ENCODE measurements at places on chromosomes 1 and 21.

- DNase-seq, result no peak
- no peaks in the 10 kb centered on the region for H3K27me3 ChIP-seq
- no peak overlapping the region for H3K4me3 ChIP-seq
- H3K36me3 ChIP-seq, result no peaks in the 10 kb centered on the region
- H3K4me1 ChIP-seq, result no peaks in the 10 kb centered on the region
These were observed 19.5 kb upstream of the PUM1 start for GRCh38 chr1:31084782-31085569.

- H3K27me3 ChIP-seq, result no peaks in the 10 kb centered on the region
- peaks cover 60% of the 10 kb centered on the region for H3K4me1 ChIP-seq
- H3K27ac ChIP-seq, result peak overlapping the region; percentile 100
- H3K4me3 ChIP-seq, result peak overlapping the region; percentile 47
- H3K36me3 ChIP-seq, result no peaks in the 10 kb centered on the region
These were observed 61.1 kb downstream of the TOMM20 start for GRCh38 chr1:235067396-235068157.

DNA sequence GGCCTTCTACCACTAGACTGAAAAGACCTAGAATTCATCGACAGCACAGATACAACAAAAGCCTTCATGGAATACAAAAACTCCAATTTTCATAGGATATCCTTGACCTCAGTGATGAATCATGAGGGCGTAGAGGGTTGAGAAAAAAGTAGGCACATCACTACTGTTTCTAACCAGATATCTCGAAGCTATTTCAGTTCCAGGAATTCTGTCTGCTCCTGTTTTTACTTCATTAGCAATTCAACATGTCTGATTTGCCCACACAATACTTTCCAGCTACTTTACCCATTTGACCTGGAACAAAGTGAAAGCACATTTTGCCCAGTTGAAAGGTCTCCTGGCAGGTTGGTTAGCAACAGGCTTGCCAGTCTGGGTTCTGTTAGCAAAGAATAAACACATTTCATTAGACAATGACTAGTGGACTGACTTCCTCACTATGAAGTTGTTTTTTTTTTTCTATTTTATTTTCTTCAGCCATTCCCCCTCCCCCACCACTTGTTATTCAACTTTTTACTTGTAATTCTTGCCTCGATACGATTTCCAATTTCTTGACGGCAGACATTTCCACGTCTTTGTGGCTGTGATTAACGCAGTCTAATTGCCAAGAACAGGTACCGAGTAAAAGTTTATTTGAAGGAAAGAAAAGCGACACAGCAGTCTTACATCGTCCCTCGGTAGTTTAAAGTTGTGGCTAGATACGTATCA lies 4.0 kb upstream of the ZBTB18 start:
- 0 out of 2 replicates have a peak, but pooled peaks cover 6% of the 10 kb centered on the region for H3K27me3 ChIP-seq
- peaks cover 24% of the 10 kb centered on the region for H3K4me1 ChIP-seq
- peak; percentile 18 for DNase-seq
- no peaks in the 10 kb centered on the region for H3K36me3 ChIP-seq
- peak overlapping the region; percentile 62 for H3K27ac ChIP-seq

- H3K4me3 ChIP-seq, result no peak overlapping the region
- no peak overlapping the region for H3K27ac ChIP-seq
- H3K36me3 ChIP-seq, result no peaks in the 10 kb centered on the region
These were observed 2.3 kb upstream of the TIAM1 start for GRCh38 chr21:31346256-31346821.

DNA sequence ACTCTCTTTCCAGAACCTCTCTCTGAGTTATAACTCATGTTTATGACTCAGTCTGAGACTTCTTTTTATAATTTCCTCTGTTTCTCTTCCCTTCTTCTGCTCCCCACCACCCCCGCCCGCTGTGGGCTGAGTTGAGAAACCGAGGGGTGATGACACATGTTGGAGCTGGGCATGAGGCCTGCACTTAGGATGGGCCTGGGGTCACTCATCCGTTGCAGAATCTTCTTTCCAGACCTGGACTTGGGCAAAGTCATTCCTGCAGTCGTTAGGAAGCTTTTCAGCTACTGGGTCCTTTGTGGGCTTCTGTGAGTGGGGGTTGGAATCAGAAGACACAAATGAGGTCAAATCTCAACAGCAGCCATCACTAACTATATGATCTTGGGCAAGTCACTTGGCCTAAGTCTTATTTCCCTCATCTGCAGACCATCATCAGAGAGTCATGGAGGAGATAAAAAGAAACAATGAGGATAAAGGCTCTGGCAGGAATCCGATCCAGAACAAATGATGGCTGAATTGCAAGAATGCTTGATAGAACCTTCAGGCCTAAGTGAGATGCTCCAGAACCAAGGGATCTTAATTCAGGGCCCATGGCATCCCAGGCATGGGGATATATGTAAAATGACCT lies 53.4 kb downstream of the RPS6KA1 start:
- peak overlapping the region; percentile 71 for H3K27ac ChIP-seq
- DNase-seq, result peak; percentile 79
- peaks cover 23% of the 10 kb centered on the region for H3K4me1 ChIP-seq
- no peaks in the 10 kb centered on the region for H3K36me3 ChIP-seq
- no peaks in the 10 kb centered on the region for H3K27me3 ChIP-seq
- H3K4me3 ChIP-seq, result no peak overlapping the region

DNA sequence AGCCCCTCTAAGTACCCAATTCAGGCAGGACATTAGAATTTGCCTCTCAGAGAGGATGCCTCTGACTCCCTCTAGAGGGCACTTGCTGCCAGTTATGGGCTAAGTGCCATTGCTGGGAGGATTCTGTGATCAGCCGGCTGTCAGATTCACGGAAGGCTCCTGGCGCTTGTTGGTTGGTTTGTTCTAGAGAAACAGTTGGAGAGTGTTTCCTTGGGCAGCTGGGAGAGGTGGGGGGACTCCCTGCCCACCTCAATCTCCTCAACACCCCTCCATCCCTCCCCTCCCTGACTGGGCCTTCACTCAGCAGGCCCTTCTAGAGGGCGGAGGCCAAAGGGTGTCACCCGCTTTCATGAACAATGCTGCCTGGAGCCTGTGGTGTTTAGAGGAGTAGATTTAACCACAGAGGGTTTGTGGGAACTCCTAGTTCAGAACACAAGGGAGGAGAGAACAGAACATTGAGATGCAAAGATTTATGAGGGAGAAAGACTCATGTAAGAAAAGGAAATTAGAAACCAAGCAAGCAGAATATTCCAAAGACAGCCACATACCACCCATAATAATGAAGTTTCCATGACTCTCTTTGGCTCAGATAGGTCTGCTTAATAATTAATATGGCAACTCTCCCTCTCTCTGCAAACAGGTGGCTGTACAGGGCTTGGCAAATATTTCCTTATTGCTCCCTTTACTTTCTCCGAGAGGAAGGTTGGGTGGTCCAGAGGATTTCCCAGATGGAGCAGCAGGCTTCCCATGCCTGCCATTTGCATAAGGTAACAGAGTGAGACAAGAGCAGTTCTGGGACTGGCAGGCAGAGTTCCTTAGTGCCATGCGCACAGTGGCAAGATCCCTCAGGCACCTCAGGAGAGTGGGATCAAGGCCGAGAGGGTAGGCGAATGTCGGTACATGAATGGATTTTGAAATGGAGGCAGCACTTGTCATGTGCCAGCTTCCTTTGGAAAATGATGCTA lies 30.0 kb upstream of the ACP6 start:
- no peak overlapping the region for H3K27ac ChIP-seq
- H3K4me3 ChIP-seq, result no peak overlapping the region
- H3K27me3 ChIP-seq, result no peaks in the 10 kb centered on the region
- H3K4me1 ChIP-seq, result peaks cover 6% of the 10 kb centered on the region
- H3K36me3 ChIP-seq, result no peaks in the 10 kb centered on the region
- DNase-seq, result peak; percentile 87

GRCh38 chr21:41648591-41649031 lies 118.2 kb downstream of the RIPK4 start:
- H3K4me3 ChIP-seq, result no peak overlapping the region
- no peaks in the 10 kb centered on the region for H3K27me3 ChIP-seq
- H3K4me1 ChIP-seq, result peaks cover 51% of the 10 kb centered on the region

DNA sequence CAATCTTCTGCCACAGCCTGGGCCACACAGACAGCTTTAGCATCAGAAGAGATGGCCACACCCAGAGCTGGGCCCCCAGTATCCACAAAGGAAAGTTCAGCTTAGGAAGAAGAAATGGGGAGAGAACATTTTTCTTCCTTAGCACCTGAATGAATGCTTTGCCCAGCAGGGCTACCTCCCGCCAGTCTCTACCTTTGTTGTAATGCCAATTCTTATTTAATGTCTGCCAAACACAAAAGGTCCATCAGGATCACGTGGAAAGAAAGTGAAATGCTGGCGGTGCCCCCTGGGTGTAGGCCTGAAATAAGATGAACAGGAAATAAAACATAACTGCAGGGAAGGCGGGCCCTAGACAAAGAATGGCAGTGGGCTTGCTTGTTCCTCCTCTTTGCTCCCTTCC lies 125.6 kb downstream of the CACNA1E start:
- no peaks in the 10 kb centered on the region for H3K27me3 ChIP-seq
- H3K36me3 ChIP-seq, result no peaks in the 10 kb centered on the region
- DNase-seq, result no peak
- no peak overlapping the region for H3K27ac ChIP-seq

- no peak overlapping the region for H3K4me3 ChIP-seq
- no peaks in the 10 kb centered on the region for H3K36me3 ChIP-seq
- H3K27me3 ChIP-seq, result no peaks in the 10 kb centered on the region
- no peak overlapping the region for H3K27ac ChIP-seq
These were observed 81.8 kb downstream of the TMEM53 start for GRCh38 chr1:44592208-44593145.

- H3K27ac ChIP-seq, result no peak overlapping the region
- DNase-seq, result peak; percentile 38
- no peaks in the 10 kb centered on the region for H3K27me3 ChIP-seq
- H3K4me1 ChIP-seq, result peaks cover 10% of the 10 kb centered on the region
- H3K36me3 ChIP-seq, result no peaks in the 10 kb centered on the region
These were observed 133.3 kb upstream of the C1orf105 start for GRCh38 chr1:172287208-172287607.

DNA sequence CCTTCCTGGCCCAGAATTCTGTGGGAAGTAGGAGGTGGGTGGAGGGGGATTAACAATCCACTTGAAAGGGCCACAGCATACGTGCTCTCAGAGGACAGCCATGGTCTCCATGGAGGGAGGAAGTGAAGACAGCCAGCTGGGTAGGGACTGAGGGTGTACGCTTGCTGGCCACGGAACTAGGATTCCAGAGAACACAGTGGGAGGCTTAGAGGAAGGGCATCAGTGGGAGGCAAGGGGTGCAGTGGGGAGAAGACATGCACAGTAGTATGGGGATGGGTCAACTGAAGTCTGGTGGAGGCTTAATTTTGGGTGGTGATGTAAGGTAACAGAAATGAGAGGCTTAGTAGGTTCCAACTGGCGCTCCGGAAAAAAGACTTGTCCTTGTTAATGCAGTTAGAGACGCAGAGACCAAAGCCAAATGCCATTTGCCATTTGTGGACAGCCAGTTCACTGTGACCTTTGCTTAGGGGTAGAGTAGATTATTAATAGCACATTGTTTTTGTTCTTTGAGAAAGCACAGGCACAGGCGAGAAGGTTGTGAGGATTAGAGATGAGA lies 103.0 kb downstream of the ZSCAN20 start:
- DNase-seq, result no peak
- no peaks in the 10 kb centered on the region for H3K4me1 ChIP-seq
- peaks cover 82% of the 10 kb centered on the region for H3K27me3 ChIP-seq
- no peak overlapping the region for H3K4me3 ChIP-seq
- H3K36me3 ChIP-seq, result no peaks in the 10 kb centered on the region

DNA sequence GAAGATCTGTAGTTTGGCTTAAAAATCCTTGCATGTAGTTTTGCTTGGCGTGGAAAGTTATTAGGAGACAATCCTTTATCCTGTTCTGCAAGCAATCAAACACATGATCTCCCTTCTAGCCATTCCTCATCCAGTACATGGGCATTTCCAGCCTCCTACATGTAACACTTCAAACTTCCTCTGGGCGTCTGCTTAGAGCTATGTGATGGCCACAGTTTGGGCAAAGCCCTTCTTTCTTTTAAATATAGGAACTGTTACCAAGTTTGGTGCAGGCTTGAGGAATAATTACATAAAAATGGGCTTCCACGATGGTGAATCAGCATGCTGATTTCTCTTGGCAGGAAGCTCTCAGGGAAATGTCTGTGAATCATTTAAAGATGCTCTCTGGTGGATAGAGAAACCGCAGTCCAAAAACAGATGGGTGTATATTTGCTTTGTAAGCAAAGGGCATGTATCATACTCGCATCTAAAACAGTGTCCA lies 176.9 kb upstream of the FMN2 start:
- H3K4me3 ChIP-seq, result no peak overlapping the region
- H3K27me3 ChIP-seq, result no peaks in the 10 kb centered on the region
- peaks cover 44% of the 10 kb centered on the region for H3K4me1 ChIP-seq
- H3K27ac ChIP-seq, result peak overlapping the region; percentile 73
- no peaks in the 10 kb centered on the region for H3K36me3 ChIP-seq

GRCh38 chr1:107272321-107272720 lies 131.5 kb downstream of the NTNG1 start:
- no peaks in the 10 kb centered on the region for H3K4me1 ChIP-seq
- H3K27me3 ChIP-seq, result no peaks in the 10 kb centered on the region
- no peak for DNase-seq
- no peak overlapping the region for H3K4me3 ChIP-seq

DNA sequence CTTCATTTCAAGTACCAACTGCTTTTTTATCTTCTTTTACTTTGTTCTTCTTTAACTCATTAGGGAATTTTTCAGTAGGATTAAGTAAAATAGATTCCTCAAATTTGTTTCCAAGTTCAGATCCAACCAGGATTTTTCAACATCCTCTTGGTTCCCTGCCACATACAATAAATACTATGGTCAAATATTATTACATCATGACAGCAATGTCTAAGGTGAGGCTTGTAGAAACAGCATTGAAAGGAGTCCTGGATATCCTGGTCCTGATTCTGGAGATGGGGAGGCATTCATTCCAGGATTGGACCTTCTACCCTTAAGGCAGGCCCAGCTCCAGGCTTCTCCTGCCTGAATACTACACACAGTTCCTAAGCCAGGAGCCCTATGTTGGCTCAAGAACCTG lies 80.2 kb upstream of the F3 start:
- H3K36me3 ChIP-seq, result peaks cover 5% of the 10 kb centered on the region
- no peak overlapping the region for H3K4me3 ChIP-seq
- DNase-seq, result no peak

- peaks cover 28% of the 10 kb centered on the region for H3K36me3 ChIP-seq
- peak; percentile 64 for DNase-seq
- peaks cover 9% of the 10 kb centered on the region for H3K4me1 ChIP-seq
- no peaks in the 10 kb centered on the region for H3K27me3 ChIP-seq
- no peak overlapping the region for H3K4me3 ChIP-seq
These were observed 90.8 kb downstream of the GTF2B start for GRCh38 chr1:88800382-88801051.
